ENCODE measurements at places on chromosomes 6 and 20.

- no peak for DNase-seq
Measured at GRCh38 chr6:162249907-162250642, 477.5 kb downstream of the PRKN start.

GRCh38 chr20:20731000-20731944, 18.8 kb upstream of the RALGAPA2 start:
- DNase-seq = no peak

GRCh38 chr6:33967265-33967767, 163.5 kb upstream of the MLN start:
- no peak for DNase-seq

DNA sequence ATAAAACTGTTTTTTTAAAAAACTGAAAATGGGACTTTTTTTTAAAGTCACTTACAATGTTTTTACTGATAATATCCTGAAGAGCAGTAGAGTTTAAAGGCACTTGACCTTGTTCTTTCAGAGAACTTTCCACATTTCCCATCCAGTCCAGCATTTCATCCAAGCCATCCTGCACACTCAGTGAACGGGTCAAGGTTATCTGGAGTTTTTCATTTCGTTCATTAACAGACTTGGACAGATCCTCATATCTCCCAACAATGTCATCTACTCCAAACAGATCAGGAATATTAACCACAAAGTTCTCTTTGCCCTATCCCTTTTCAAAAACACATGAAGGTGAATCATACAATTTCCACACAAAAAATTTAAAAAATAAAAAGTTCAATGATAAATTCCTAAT, 69.1 kb downstream of the DST start:
- DNase-seq = no peak

DNA sequence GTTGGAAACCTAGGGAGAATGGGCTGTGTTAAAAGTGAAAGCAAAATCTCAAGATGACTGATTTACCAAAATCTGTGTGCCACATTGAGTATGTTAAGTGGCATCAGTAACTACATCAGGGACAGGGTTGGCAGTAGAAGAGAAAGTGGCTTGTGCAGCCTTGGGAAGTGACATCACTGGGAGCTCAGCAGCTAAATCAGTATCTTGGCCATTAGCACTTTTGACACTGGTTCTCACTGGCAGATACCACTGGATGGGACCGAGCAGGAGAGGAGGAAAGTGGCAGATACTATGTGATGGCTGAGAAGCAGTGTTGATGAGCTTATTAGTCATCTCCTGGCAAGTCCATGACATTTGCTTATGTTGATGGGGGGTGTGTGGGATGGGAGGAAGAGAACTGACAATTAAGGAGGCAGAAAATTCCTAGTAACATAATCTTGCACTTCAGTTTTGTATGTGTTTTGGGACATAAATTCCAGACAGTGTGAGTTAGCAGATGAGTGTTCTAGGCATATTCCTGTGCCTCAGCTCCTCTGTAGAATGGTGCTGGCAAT, 322.2 kb downstream of the SOX4 start:
- no peak for DNase-seq

GRCh38 chr6:114061741-114062140, 90.8 kb upstream of the HDAC2 start:
- DNase-seq = no peak

DNA sequence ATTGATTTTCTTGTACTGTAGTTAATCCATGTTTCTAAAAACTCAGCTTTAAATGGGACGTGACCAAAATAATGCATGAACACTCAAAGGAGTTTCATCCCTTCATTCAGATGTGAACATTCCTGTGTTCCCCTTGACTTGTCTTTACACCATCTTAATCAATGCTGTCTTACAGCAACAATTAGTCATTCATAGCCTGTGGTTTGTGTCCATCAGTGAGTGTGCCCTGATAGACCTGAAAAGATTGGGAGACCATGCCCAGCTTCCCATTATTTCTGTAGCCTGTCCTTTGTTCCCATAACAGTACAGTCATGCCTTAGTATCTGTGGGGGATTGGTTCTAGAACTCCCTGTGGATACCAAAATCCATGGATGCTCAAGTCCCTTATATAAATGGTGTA, 23.9 kb downstream of the NT5E start:
- no peak for DNase-seq

- DNase-seq = no peak
Measured at GRCh38 chr6:33987531-33988021, 158.3 kb downstream of the GRM4 start.

DNA sequence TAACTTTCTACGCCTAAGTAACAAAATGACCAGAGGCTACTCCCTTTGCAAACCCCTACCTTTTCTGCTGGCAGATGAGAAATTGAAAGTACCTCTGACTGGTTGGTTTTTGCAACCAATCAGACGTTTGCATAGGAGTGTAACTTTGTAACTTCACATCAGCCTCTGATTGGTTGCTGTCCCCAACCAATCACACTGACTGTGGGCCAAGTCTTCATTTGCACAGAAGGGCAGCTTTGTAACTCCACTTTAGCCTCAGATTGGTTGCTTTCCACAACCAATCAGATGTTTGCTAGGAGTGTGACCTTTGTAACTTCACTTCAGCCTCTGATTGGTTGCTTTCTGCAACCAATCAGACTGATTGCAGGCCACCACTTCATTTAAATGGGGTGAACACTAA, 89.1 kb downstream of the ME1 start:
- no peak for DNase-seq

GRCh38 chr6:21522797-21523456, 70.6 kb upstream of the SOX4 start:
- no peak for DNase-seq

DNA sequence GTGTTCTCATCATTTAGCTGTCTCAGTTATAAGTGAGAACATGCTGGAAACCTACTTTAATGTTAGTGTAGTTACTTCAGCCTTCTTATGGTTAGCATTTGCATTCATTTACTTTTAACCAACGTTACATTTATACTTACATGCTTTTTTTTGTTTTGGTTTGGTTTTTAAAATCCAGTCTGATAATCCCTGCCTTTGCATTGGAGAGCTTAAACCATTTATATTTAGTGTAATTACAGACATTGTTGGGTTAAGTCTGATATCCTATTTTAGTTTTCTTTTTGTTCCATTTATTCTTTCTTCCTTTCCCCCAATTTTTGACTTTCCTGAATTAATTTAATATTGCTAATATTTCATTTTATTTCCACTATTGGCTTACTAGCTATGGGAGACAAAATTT, 70.2 kb downstream of the AIG1 start:
- no peak for DNase-seq

- no peak for DNase-seq
Measured at GRCh38 chr6:24927277-24927955, 8.3 kb downstream of the RIPOR2 start.

DNA sequence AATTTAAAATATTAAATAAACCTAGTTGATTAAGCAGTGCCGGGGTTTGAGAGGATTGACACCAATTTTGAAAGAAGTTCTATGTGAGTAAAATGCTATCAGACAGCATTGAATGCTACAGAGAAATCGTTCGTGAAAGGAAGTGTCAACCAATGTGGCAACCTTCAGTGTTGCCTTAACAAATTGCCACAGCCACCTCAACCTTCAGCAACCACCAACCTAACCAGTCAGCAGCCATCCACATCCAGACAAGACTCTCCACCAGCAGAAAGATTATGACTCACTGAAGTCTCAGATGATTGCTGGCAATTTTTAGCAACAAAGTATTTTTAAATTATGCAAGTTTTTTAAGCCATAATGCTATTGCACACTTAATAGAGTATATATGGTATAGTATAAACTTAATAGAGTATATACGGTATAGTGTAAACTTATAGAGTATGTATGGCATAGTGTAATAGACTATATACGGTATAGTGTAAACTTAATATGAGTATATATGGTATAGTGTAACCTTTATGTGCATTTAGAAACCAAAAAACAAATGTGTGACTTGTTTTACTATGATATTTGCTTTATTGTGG, 65.3 kb upstream of the ID4 start:
- no peak for DNase-seq

DNA sequence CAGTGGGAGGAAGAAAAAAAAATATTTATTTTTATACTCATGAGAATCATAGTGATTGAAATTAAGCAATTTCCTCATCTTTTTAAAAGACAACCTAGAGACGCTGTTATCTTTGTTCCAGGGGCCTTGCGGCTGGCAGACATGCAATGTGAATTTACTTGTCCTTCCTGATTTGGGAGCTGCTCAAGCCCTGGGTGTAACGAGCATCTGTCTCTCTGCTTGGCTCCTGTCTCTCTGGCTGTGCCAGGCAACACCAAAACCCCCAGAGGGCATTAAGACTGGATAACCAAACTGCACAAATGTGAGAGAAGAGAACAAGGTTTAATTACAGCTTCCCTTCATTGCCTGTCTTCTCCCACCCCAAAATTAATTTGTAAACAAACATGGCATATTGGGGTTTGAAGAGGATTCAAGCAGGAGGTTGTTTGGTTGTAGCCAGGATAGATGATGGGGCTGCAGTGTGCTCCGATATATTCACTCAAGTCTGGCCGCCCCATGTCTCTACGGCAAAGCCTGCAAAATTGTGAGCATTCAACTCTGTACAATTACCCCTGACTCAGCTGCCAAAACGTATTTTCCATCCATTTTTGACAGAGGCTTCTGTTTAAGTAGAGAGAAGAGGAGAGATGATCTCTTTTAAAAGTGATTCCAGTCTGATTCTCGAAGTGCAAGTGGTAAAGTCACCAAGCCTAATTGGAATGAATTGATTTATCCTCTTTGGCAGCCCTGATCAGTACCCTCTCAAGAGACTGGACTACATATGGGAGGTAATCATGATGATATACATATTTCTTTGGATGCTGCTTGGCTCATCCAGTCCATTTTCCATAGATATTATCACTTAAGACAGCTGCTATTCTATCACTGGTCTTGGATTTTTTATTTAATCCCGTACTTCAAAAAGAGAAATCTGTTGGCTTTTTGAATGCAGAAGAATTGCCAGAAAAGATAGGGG, 170.2 kb downstream of the SLC24A3 start:
- no peak for DNase-seq

DNA sequence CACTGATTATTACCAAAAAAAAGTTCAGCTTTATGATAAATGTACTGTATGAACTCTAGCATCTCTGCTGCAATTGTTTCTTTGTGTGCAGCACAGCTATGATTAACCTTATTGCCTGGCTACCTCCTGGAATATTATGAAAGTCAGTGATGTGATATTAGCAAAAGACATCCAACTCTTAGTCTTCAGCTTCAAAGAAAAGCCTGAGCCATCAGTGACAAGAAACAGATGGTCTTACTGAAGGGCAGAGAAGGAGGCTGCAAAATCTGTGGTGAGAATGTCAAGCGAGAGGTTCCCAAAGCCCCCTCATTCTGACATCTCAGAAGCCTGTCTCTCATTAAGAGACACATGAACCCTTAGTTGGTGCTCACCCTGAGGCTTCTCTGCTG, 89.4 kb upstream of the TNFAIP3 start:
- no peak for DNase-seq

DNA sequence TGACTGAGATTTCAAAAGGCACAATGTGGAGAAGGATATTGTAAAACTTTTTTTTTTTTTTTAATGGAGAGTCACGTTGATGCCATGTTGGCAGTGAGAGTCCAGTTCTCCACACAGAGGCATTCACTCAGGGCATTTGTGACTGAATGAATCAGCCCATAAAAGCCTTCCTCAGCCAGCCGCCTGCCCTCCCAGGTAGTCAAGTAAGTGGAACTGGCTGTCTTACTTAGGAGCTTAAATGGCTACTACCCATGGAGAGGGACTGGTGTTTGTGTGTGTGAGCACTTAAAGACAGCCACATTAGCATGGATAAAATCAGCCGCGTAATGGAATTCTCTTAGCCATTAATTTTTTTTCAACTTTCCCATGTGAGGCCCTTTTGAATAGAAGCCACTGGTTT, 12.6 kb downstream of the AAR2 start:
- DNase-seq = no peak

- no peak for DNase-seq
Measured at GRCh38 chr6:6729971-6730370, 141.5 kb downstream of the LY86 start.

- DNase-seq = no peak
Measured at GRCh38 chr6:8170245-8170644, 67.9 kb upstream of the EEF1E1 start.

DNA sequence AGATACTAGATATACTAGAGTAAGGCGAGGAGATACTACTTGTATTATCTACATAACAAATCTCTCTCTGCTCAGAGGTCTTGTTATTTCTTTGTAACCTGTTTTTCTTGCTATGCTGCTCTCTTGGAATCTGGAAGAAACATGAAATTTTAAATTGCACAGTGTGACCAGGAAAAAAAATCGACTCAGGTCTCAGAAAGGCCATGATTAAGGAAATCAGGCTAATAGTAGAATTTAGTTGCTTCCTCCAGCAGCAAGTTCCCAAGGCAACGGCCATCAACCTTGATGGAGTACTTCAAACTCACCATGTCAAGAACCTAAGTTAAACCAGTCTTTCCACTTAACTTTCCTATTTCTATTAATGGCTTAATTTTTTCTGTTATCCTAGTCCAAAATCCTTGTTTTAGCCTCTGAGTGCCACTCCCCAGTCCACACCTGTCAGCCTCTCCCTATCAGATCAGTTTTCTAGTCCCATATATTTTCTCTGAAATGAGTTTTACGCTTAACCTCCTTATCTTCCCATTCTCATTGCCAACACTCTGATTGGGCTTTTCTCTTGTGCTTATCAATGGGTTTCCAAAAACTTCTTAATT, 87.7 kb upstream of the BEND3 start:
- no peak for DNase-seq

DNA sequence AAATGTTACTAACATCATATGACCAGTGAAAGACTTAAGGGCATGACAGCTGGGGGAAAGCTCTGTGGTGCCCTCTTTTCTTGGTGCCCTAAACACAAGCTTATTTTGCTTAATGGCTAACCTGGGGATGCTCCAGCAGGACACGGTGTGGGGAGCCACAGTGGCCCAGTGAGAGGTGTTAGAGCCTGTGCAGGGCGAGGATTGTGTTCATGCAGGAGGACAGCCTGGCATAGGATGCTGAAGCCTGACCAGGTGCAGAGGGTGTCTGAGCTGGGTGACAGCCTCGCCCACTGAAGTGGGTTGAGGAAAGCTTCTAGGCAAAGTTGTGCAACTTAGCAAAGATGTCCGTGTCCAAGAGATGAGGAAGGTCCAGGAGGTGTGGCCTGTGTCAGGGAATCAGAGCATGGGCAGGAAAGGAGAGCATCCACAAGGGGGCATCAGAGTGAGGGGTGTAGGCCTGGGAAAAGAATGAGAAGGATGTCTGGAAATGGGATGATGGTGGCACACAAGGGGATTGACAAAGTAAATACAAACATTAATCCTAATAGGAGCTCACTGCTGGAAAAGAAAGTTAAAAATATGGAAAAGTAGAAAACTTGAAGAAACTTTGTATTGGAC, 33.9 kb downstream of the SLC17A4 start:
- no peak for DNase-seq

- no peak for DNase-seq
Measured at GRCh38 chr6:15623276-15624116, 39.3 kb downstream of the DTNBP1 start.

GRCh38 chr6:167501831-167502385, 177.0 kb downstream of the TTLL2 start:
- no peak for DNase-seq

DNA sequence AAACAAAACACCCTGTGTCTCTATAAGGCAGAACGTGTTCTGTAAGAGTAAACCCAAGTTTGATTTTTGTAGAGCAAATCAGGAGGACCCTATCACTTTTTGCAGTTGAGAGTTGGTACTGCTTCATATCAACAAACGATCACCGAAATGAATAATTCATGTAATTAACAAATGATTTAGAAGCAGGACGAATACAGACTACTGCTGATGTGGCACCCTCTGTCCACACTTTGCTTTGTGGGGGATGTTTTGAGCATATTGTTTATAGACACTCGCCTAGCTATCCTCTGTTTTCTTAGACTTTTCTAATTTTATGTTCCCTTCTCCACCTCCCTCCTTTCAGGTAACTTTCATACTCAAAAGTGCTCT, 1.5 kb downstream of the CD2AP start:
- DNase-seq = no peak

Data from cerebellar nuclear complex (tissue), 1 donor.